ENCODE measurements at places on chromosomes 16 and 17.
A peak's percentile ranks its signal among the peaks of the same experiment; 100 is the strongest.

GRCh38 chr16:25052530-25052929 lies 37.4 kb upstream of the ARHGAP17 start:
- no peak for DNase-seq

- DNase-seq = no peak
Observed at GRCh38 chr16:14365200-14365851, 264.7 kb downstream of the PARN start.

- DNase-seq = no peak
Observed at GRCh38 chr16:86287664-86288201, 222.6 kb upstream of the FOXF1 start.

DNA sequence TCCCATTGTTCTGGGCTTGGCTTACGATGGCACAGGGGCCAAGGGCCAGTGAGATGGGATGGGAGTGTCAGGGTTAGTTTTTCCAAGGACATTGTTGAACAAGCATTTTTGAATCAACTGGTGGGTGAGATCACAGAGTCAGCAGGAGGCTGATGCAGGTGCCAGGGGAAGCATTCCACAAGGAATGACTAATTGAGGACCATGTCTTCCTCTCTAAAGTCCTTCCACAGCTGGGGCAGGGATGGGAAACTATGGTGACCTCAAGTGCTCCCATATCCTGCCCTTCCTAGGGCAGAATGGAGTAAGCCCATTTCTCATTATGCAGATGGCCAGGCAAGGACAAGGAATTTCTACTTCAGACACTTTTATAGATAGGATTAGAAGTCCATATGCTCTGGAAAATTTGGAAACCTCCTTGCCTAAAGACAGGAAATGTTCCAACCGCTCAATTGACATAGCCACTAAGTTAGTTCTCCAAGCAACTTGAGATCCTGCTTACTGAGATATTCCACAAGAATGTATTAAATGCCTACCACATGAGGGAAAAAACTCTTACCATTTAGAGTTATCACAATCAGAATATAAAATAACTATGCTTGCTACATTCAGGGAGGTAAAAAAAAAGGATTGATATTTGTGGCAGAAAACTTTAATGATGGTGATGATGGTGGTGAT lies 21.2 kb upstream of the ENGASE start:
- no peak for DNase-seq

- DNase-seq = no peak
Observed at GRCh38 chr16:86118467-86119307, 219.7 kb downstream of the IRF8 start.

GRCh38 chr16:28096983-28097899 lies 33.7 kb upstream of the GSG1L start:
- DNase-seq = no peak

DNA sequence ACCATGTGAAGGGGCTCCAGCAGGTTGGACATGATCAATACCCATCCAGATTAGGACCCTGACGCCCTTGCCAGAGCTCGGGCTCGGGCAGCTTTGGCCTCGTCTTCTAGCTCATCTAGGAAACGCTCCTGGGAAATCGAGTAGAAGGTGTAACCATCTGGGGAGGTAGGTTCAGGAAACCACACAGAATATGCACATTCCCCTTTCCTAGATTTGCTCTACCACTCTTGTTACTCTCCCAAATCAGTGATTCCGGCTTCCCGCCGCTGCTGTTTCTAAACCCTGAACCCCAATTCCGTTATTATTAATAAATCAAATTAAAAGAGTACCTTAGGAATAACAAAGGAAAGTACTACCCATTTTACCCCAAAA lies 507 bp downstream of the COA3 start:
- DNase-seq = no peak

- no peak for DNase-seq
Observed at GRCh38 chr17:63483038-63483437, 6.2 kb downstream of the ACE start.

DNA sequence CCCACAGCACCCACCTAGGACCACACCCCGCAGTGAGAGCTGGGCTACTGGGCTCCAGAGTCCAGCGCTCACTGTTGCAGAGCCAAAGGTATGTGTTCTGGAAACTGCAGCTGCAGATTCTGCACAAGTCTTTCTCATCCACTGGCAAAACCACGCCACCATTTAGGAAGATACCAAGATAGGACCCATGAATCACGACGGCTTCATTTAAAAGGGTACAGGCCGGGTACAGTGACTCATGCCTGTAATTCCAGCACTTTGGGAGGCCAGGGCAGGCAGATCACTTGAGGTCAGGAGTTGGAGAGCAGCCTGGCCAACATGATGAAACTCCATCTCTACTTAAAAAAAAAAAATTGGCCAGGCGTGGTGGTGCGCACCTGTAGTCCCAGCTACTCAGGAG lies 18.8 kb downstream of the FOXF1 start:
- no peak for DNase-seq

GRCh38 chr17:41667280-41668041 lies 21.2 kb upstream of the EIF1 start:
- no peak for DNase-seq

DNA sequence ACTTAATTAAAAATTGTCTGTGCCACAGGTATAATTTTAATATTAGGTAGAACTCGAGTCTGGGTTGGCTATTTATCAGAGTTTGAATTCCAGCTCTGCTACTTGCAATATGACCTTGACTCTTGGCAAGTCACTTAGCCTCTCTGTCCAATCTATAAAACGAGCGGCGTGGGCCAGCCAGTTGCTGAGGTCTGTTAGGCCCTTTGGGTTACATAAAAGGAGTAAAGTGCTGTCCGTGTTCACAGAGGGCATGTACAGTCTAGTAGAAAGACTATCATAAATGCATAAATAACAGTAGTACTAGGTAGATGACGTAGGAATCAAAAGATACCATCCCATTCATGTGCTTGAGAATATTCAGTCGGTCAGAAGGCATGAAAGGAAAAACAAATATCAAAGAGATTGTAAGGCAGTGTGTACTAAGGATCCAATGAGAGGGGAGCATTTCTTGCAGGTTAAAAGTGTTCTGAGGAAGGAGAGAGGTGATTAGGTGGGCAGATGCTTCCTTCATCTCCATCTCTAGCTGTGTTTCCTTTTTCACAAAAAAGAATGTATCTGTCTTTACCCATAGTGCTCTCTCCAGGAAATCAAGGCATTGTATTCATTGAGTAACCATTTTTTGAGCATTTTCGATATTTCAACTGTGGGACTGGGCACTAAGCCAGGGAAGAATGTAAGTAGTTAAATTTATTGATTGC lies 2.4 kb downstream of the TNRC6A start:
- DNase-seq = no peak

- no peak for DNase-seq
Observed at GRCh38 chr17:74113952-74114351, 89.5 kb upstream of the RPL38 start.

- DNase-seq = no peak
Observed at GRCh38 chr16:57759541-57760356, 24.2 kb downstream of the KATNB1 start.

GRCh38 chr17:76820561-76820960 lies 47.6 kb upstream of the MGAT5B start:
- DNase-seq = no peak

DNA sequence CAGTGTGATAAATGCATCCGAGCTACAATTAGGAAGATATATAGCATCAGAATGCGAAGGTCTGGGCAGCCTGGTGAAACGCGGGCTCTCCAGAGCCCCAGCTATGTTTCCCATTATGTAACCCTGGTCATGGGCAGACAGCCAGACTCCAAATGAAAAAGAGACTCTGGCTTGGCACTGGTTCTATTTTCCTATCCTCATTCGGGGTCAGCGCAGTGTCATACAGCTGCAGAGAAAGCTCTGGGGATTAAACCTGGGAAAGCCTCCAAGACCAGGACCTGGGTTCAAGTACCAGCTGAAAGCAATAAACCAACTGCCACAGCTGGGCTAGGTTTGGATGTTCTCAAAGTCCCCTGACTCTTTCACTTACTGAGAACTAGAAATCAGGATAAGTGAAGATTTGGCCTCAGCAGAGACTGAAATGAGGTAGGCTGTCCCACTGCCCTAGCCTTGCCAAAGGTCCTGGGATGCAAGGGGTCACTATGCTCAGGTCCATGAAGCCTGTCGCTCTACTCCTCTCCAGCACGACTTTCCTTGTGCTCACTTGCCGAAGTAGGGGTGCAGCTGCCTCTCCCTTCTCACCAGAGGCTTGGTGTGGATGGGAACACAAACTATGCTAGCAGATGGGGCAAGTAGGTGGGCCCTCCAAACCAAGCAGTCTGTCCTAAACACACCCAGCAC lies 123.8 kb downstream of the SMG6 start:
- no peak for DNase-seq

GRCh38 chr16:50298591-50299507 lies 32.5 kb downstream of the ADCY7 start:
- DNase-seq = no peak

DNA sequence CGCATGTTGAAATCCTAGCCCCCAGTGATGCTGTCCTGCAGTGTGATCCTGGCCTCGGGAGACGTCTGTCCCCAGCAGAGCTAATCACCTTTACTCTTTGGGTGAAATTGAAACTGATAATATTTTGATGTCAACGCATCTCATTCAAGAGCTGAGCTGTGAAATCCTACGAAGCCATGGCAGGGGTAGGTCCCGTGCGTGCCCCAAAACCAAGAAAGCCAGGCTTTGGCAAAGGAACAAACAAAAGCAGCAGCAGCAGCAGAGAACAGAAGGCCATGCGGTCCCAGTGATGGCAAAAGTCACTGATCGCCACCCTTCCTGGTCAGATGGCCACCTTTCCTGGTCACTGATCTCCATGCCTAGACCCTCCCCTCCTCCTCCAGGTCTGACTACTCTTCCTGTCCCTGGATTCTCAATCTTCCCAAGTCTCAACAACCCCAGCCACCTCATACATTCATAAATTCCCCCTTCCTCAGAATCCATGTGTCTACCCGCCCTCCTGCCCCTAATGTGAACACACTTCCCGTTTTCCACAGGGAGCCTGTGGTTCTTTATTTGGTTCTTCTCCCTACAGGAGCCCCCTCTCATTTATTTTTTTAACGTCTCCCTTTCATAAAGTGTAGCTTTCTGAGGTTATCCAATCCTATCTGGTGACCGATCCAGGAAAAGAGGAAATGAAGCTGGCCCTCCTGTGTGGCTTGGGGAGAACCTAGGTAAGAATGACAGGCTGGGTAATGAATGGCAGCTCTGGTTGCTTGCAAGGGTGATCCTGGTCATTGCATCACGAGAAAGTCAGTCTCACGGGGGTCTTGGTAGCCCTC lies 50.3 kb downstream of the CPPED1 start:
- DNase-seq = no peak

GRCh38 chr17:80475910-80476876 lies at the start of gene NPTX1:
Gene NPTX1, minus strand, starts transcription at chr17:80476607. Its CDS starts 161 bp downstream, at chr17:80476446.
- no peak for DNase-seq

- no peak for DNase-seq
Observed at GRCh38 chr17:869567-870525, 87.7 kb downstream of the MRM3 start.

GRCh38 chr17:11644265-11645212 lies 46.3 kb downstream of the DNAH9 start:
- DNase-seq = peak; percentile 32

- no peak for DNase-seq
Observed at GRCh38 chr17:60845012-60845411, 167.4 kb downstream of the BCAS3 start.

DNA sequence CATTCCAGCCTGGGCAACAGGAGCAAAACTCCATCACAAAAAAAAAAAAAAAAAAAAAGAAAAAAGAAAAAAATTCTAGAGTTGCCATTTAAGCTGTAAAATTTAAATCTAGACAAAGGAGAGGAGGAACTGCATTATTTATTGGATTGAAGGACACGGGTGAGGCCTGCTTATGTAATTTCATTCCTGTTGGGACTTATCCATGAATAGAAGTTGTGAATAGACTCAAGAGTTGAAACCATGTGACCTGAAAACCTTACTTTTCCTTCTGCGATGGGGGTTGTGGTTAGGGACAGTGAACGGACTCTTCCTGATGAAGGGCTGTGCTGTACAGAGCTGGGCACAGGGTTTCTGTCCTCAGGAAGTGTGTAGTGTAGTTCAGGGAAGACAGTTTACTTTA lies 22.5 kb downstream of the BANP start:
- no peak for DNase-seq

GRCh38 chr16:56669005-56669839 lies at the start of gene MT1H:
Gene MT1H, plus strand, starts transcription at chr16:56669814. Its CDS starts 71 bp downstream, at chr16:56669885.
- DNase-seq = no peak

DNA sequence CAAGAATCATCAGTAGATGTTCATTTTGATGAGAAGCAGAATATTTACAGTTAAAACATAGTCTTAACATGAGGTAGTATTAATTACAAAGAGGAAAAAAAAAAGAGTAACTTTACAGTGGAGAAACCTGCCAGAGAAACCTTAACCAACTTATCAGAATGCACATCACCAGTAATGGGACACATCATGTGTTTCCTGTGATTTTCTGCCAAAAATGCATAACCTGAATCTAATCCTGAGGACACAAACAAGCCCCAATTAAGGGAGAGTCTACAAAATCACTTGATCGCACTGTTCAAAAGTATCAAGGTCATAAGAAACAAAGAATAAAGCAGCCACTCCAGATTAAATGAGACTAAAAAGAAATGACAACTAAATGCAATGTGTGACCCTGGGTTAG lies 18.2 kb upstream of the QRICH2 start:
- no peak for DNase-seq

DNA sequence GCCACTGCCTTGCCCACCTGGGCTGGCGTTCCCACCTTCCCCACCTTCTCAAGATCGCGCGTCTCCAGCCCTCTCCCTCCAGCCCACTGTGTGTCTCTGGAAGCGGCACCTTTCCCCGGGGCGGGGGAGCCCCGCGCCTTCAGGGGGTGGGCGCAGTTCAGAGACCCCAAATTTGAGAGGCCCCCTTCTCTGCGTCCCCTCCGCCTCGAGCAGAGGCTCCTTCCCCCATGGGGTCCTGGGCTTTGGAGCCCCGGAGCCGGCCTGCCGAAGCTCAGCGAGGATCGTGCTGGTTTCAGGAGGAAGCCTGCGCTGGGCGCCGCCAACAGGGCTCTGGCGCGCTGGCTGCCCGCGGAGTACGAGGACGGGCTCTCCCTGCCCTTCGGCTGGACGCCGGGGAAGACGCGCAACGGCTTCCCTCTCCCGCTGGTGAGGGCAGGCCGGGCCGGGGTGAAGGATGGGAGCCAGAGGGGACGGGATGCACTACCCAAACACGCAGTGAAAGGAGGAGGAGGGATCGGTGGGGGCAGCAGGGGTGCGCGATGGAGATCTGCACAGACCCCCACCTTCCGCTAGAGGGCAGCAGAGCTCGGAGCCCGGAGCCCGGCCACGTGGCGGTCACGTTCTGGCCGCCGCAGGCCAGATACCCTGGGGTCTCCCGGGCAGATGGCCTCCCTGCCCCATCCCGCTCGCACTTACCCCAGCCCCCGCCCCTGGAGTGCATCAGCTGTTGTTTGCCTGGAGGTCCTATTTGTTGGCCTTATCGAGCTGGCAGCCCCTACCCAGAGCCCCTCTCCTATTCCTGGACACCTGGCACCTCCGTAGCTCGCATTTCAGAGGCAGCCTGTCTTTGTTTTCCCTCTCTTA lies 11.1 kb downstream of the LPO start:
- DNase-seq = peak; percentile 86

Measured in HuH-7 (cell line).